NCI-H1930 (cell line): ENCODE measurements at places on chromosomes 16 and 17.
A peak's percentile ranks its signal among the peaks of the same experiment; 100 is the strongest.

DNA sequence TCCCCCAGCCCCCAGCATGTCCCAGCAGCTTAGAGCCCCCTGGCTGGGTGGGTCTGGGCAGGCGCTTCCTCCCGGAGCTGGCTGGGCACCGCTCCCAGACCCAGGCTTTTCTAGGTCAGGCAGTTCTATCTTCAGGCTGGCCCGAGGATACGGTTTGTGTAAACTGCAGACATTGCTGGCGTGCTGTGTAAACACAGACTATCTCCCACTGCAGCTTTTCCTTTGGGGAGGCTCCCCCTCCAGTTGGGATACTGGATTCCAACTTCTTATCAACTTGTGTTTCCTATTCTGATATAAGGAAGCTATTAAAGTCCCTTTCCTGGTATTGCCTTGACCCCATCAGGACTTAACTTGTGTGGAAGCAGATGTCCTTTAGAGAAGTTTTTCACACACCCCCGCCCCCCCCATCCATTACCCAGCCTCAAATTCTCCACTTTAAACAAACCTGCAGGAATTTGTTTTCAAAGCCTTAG, 18.3 kb upstream of the GNA13 start:
- DNase-seq, result no peak

- no peak for DNase-seq
Measured at GRCh38 chr16:50970281-50970680, 180.8 kb downstream of the SALL1 start.

DNA sequence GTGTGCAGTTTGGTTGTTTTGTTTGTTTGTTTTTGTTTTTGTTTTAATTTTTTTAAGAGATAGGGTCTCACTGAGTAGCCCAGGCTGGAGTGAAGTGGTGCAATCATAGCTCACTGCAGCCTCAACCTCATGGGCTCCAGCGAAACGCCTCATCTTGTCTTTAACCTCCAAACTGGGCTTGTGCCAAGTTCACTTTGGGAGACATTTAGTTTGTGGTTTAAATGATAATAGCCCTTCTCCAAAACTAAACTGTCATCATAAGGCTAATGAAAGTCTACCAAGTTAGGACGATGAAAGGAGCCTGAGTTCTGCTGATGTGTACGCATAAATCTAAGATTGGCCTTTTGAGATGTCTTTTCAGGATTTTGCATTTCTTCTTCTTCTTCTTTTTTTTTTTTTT, 6.5 kb upstream of the CARD14 start:
- DNase-seq, result no peak

GRCh38 chr17:35192708-35193107, 1.5 kb downstream of the SLC35G3 start:
- DNase-seq, result no peak

- DNase-seq, result peak; percentile 84
Measured at GRCh38 chr16:89246903-89247733, 29.6 kb downstream of the ZNF778 start.

GRCh38 chr16:2799205-2799858, 1.1 kb downstream of the PRSS41 start:
- DNase-seq, result no peak

DNA sequence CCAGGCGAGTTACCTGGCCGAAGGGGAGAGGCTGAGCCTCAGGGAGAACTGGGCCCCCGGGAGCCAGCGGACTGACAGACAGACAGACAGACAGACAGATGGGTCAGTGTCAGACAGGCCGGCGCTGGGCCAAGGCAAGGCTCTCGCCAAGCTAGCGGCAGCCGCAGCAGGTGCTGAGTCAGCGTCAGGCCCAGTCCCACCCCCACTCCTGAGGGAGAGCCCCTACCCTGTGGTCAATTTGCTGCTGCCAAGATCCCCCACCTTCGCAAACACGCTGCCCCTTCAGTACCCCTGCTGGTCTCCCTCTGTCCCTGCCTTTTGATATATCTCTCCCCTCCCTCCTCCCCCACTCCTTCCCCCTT, 1.5 kb downstream of the FGF11 start:
- no peak for DNase-seq

- no peak for DNase-seq
Measured at GRCh38 chr16:84390131-84390785, 21.9 kb downstream of the ATP2C2 start.

GRCh38 chr17:67200727-67201301, 44.2 kb downstream of the HELZ start:
- no peak for DNase-seq

DNA sequence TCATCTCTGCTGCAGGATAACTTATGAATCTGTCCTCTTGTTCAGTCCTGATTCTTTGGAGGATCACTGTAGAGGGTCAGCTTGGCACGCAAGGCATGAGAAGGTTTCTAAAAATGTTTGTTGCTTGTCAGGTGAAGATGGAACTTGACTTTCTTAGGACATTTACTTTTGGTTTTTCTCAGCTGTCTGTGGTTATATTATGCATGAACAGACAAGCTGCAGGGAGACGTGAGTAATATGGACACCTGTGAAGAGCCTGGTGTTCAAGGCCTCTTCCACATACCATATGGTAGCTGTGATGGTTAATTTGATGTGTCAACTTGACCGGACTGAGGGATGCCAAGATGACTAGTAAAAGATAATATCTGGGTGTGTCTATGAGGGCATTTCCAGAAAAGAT, 270.2 kb upstream of the CPHXL start:
- no peak for DNase-seq

DNA sequence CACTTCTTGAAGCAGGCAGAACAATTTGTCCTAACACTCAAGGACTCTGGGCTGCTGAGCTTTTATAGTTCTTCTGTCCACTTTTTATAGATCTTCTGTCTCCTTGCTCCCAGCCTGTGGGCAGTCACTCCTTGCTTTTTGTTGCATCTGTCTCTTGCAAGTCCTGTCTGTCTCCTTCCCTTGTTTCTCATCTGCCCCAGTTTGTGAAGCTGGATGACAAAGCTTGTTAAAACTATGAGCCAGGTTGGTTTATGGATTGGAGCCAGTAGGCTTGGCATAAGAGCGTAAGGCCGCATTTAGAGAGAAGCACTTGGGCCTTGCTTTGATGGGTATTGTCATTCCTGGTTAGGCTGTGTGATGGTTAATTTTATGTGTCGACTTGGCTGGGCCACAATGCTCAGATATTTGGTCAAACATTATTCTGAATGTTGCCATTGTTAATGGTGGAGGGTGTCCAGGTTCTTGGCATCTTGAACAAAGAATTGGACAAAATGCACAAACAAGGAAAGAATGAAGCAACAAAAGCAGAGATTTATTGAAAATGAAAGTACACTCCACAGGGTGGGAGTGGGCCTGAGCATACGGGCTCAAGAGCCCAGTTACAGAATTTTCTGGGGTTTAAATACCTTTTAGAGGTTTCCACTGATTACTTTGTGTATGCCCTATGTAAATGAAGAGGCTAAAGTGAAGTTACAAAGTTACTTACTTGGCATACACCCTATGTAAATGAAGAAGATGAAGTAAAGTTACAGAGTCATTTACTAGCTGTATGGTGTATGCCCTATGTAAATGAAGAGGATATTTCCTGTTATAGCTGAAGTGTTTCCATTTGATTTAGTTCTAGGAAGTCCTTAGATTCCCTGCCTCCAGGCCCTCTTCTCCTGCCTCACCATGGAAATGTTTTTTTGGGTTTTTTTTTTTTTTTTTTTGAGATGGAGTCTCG, 8.0 kb upstream of the CPPED1 start:
- no peak for DNase-seq

DNA sequence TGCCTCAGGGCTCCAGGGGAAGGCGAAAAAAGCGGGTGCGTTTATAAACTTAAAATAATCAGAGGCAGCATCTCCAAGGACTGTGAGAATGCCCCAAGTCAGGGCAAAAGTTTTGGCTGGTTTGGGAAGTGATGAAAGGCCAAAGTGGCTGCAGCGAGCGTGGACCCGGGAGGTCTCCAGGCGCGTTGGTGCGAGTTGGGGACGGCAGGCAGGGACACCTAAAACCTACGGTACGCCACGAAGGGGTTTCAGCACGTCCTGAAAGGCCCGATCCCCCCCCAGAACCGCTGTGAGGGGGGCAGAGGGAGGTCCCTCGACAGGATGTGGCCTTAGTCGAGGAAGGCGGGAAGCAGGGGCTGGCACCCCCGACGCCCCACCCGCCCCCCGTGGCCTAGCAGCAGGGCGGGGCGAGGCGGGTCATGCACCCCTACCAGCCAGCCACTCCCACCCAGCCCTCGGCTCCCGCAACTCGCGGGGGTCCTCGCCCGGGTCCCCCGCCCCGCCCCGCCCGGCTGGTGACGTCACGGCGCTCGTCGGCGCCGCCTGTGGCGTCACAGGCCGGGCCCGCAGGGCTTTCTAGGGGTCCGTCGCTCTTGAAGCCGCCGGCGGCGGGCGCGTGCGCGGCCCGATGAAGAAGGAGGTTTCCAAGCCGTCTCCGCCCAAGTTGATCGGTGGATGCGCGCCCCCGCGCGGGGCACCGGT, at the start of gene MYCBPAP:
TSS of gene MYCBPAP (plus strand) at position 569 of the 702 bp plus-strand sequence. CDS start 236 bp downstream, outside the sequence.
- DNase-seq, result peak; percentile 90

- no peak for DNase-seq
Measured at GRCh38 chr17:80793851-80794267, 197.8 kb upstream of the CHMP6 start.

- no peak for DNase-seq
Measured at GRCh38 chr17:31629696-31630470, 229.2 kb downstream of the COPRS start.

GRCh38 chr17:61442878-61443474, 9.2 kb upstream of the TBX4 start:
- no peak for DNase-seq

- no peak for DNase-seq
Measured at GRCh38 chr16:79899316-79899715, 298.8 kb upstream of the MAF start.

- no peak for DNase-seq
Measured at GRCh38 chr16:21284414-21284813, 6.3 kb upstream of the CRYM start.

DNA sequence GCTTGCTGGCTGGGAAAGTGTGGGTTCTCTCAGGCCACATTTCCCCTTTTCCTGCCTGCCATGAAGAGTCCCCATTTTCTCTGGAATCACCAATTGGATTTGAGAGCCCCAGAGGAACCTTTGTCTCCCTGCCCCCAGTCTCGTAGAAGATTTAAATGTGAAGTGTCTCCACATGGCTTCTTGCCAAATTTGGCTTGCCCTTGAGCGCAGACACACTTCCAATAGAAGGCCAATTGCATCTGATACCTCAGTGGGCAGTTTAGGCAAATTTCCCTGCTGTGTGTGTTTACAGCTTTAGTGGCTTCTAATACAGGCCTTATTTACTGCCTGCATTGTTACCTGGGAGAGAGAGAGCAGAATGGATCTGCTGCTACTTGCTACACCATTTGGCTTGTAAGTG, 29.7 kb downstream of the CDK5R1 start:
- no peak for DNase-seq

DNA sequence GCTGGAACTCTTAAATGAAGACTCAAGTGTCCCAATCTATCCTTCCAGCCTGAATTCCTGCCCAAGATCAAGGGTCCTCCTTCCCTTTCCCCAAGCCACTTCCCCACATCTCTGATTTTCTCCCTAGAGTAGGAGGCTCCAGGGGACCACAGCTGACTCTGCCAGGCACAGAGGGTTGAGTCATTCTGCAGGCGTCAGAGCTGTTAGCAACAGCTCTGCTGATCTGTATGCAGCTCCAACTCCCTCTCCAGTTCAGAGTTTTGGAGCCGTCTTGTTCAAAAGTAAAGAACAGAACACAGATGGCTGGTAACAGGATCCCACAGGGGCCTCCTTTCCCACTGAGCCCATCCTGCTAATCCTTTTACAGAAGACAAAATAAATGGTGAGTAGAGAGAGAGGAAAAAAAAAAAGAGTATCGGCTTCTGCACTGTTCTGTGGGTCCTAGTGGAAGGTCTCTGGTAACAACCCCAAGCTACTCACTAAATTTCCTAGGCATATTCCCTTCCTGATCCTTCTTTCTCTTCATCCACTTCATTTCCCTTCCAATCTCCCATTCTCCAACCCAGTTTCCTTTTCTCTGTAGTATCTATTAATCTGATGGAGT, 13.4 kb upstream of the TAOK1 start:
- DNase-seq, result no peak

GRCh38 chr16:81481207-81481821, 36.7 kb downstream of the CMIP start:
- no peak for DNase-seq

DNA sequence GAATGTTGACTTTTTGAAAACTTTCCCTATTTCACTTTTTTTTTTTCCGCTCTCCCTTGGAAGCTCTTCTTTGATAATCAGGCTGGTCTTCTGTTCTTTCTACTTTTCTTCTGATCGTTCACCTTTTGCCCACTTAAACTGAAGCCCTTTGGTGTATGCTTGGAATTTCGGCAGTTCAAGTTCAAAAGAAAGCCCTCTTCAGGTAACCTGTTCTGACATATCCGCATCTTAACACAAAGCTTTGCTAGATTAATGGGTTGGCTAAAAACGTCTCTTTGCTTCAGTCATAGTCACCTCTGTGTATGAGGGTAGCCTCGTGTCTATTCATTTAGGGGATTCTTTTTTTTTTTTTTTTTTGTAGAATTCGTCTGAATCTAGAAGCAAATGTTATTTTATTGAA, 1115.8 kb upstream of the RBFOX1 start:
- no peak for DNase-seq

DNA sequence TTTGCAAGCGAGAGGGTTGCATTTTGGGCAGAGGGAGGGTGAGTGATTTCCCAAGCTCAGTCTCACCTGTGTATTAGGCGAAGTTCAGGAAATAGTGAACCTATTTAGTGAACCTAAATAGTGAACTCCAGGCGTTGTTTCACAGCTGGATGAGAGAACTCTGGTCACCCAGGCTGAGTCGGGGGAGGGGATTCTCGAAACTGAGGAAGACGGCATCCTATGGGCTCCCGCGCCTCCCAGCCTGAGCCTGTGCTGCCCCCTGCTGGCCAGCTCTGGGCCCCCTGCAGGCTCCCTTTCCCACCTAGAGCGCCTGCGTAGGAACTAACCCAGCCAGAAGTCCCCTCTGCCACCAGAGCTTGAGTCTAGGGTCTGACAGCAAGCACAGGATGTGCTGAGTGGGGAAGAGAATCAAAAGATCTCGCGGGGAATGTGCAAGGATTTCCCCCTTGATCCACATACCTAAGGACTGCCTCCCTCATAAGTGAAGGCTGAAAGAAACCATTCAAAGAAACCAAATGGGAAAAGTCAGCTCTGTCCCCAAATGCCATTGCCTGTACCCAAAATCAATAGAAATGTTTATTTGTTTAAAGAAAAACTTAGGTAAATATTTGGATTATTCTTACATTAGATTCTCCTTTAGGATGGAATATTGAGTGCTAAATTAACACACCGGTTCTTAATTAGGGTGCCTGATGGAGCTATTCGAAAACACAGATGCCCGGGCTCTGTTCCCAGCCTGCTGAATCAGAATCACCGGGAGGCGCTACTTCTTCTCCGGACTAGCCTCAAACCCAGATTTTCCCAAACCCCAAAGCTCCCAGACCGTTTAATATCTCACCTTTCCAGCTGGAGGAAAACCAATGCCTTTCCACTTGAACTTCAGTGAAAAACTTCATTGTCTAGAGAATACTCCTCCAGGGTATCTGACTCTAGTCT, 14.8 kb upstream of the MARVELD3 start:
- DNase-seq, result peak; percentile 69

- DNase-seq, result no peak
Measured at GRCh38 chr17:37752482-37752881, 7.6 kb upstream of the HNF1B start.
